Activated naive CD8-positive, alpha-beta T cell treated with anti-CD3 and anti-CD28 coated beads for 36 hours (primary cell): ENCODE measurements at places on chromosomes 4 and X. TPM values are rescaled to one million over a fixed set of nuclear protein-coding genes. Genes with fewer than 3 reads are reported as not detected.

GRCh38 chr4:139042981-139043460 is 27.4 kb downstream of the NOCT start:
- DNase-seq, result no peak
- no peak overlapping the region for H3K27ac ChIP-seq
- peaks cover 21% of the 10 kb centered on the region for H3K36me3 ChIP-seq
- H3K27me3 ChIP-seq, result no peaks in the 10 kb centered on the region
- H3K4me1 ChIP-seq, result peaks cover 11% of the 10 kb centered on the region

DNA sequence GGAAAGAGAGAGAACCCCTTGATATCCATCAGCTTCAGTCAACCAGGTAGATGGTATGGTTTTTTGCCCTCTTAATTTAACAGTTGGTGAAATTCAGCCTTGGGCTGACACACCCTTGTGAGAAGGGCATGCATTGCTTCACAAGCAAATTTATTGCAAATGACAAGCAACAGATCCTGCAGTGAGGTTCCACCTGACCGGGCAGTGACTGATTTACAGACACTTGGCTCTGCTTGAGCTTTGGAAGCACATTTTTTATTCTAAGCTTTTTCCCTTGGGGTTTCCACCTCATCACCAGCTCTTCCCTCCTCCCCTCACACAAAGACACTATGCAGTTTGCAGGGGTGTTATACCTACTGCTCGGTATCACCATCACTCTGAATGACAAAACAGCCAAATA is 28.3 kb upstream of the SERTM2 start:
- no peak overlapping the region for H3K4me3 ChIP-seq
- H3K27ac ChIP-seq, result no peak overlapping the region
- no peak for DNase-seq
- no peaks in the 10 kb centered on the region for H3K27me3 ChIP-seq
- peaks cover 2% of the 10 kb centered on the region for H3K4me1 ChIP-seq

The HPRT1 gene
- 111 TPM for total RNA-seq

GRCh38 chr4:144634978-144635747 is 10.8 kb upstream of the HHIP start:
- no peaks in the 10 kb centered on the region for H3K4me1 ChIP-seq
- peaks cover 25% of the 10 kb centered on the region for H3K27me3 ChIP-seq
- no peak overlapping the region for H3K4me3 ChIP-seq
- DNase-seq, result no peak
- H3K27ac ChIP-seq, result no peak overlapping the region

DNA sequence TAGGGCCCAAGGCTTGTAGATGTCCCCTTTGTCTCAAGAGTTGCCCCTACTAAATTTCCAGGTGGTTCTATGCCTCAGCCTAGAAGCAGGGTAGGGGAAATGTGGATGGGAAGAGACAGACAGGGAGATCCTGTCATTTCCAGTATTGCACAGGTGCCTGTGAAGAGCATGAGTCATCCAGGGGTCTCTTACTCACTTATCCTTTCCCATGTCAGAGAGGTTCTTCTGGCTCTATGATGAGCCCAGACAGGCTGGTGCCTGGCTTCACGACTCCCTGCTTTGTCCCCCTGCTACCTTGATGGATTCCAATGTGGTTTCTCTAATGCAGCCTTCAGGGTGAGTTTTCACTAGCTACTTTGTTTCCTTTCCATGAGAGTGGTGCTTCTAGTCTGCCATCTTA is 35.2 kb upstream of the DDX60 start:
- DNase-seq, result no peak
- no peak overlapping the region for H3K4me3 ChIP-seq
- no peaks in the 10 kb centered on the region for H3K4me1 ChIP-seq
- peaks cover 19% of the 10 kb centered on the region for H3K36me3 ChIP-seq
- H3K27me3 ChIP-seq, result no peaks in the 10 kb centered on the region

The ASB12 gene
- 0.16 TPM for total RNA-seq
